ENCODE measurements at places on chromosomes 16 and 17.

DNA sequence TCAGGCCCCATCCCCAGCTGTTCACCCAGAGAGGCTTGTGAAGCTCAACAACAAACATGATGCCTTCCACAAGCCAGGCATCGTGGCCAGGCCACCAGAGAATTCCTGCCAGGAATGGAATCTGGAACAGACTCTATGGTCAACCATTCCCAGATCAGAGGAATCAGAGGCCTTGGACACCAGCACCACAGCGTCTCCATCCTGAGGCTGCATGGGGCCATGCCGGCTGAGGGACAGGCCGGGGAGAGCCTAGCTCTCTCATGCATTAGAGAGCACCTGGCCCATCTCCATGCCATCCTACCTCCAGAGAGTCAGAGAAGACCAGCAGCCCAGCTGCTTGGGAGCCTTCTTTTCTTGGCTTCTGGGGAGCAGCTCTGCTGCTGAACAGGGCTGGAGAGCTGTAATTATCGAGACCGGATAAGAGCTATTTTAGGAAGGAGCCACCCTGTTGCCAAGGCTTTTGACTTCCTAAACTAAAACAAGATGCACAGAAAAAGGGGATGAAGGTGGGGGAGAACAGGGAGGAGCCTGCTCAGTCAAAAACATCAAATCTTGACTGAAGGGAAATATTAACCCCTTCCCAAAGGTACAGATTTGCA, 24.5 kb upstream of the MTMR4 start:
- no peak for DNase-seq

DNA sequence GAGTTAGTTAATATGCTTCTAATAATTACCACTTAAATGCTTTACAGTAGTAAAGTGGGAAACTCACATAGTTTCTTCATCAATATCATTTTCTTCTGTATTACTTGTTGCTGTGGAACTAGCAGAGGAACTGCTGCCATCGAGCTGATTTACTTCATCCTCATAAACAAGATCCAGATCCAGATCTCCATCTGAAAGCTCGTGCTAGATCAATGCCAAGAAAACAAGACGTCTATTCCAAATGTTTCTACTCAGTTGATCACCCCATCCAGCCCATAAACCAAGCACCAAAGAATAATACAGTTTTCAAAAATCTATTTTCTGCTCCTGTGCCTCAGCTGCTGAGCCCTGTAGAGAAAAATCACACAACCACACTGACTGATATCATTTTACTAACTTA, 59.1 kb downstream of the TRIM37 start:
- DNase-seq, result no peak

DNA sequence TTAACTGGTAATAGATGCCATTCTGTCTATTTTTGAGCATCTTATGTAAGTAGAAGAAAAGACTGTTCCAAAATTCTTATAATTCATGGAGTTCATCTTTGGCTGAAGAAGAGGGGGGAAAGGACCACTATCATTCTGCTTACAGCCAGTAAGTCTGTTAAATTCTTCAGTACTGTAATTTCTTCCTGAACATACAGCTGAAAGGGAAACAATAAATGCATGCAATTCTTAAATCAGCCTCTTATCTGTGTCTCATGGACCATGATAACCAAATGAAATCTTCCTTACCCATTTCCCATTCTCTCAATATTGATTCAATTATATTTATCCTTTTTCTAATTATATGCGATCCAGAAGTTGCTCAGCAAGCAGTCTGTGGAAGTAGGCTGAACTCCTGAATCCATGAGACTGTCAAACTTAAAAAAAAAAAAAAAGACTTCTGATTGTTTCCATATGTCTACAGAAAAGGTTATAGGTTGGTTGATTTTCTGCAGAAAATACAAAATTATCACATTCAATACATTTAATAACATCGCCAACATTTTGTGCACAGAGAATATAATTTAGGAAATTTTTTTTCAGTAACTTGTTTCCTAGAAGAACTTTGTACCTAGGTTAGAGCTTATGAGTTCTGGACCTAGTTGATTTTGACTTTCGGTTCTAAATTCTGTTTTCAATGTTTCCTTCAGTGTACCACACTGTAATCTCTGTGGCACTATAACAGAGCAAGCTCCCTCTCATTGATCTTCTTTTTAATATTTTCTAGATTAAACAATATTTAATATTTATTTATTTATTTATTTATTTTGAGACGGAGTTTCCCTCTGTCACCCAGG, 1.2 kb upstream of the ABCA9 start:
- no peak for DNase-seq

DNA sequence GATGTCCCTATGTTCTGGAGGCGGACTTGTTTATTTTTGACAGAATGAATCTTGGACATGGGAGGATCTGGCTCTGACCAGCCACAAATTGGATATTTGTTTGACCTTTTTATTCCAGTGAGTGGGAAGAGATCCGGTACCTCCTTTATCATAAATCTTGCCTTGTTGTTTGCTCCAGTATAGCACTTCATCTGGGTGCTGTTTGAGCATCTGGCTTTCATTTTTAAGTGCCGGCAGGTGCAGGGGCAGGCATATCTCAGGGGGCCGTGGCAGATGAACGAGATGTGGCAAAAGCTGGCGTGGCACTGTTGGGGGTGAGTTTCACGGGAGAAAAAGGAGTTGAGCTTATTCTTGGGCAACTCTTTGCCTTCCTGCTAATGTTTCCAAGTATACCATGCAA, 37.8 kb downstream of the MSI2 start:
- DNase-seq, result no peak

GRCh38 chr17:82250868-82251500, 22.1 kb downstream of the SLC16A3 start:
- DNase-seq, result no peak

- no peak for DNase-seq
Observed at GRCh38 chr17:78238823-78239488, 7.5 kb downstream of the TMEM235 start.

DNA sequence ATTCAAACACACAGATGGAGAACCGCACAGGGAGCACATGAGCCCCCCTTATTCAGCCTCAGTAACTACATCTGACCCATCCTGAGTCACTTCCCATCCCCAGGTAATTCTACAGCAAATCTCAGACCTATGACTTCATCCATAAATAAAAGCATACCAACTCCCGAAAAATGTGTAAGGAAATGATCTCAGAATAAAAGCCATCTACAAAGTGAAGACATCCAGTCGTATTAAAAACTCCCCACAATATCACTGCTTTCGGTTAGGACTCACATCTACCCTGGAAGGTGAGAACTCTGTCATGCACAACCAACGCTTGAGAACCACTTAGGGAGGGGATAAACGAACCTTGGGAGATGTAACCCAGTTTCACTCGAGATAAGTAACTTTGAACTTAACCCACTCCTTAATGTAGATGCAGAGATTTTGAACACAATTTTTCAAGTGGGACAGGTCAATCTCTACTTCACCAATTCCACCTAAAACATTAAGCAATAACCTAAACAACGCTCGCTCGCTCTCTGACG, 1.3 kb downstream of the USP36 start:
- no peak for DNase-seq

- no peak for DNase-seq
Observed at GRCh38 chr16:80231888-80232287, 308.9 kb upstream of the DYNLRB2 start.

- no peak for DNase-seq
Observed at GRCh38 chr17:1073241-1073962, 76.5 kb downstream of the TIMM22 start.

DNA sequence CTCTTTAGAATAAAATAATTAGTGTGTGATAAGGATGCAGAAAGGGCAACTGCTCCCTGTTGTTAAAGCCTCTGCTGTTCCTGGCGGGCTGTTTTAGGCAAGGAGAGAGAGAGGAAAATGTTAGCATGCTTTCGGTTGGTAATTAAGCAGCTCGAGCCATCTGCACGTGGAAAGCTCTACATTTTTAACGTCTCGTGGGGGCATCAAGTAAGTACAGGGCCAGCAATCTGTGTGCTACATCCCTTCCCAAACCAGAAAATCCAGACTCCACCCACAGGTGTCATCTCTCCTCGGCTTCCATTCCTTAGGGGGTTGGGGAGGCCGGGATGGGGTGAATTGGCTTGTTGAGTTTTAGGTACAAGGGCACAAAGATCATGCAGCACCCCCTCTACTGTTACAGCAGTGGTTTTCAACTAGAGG, 62.4 kb upstream of the MARCHF10 start:
- no peak for DNase-seq

- no peak for DNase-seq
Observed at GRCh38 chr17:19741832-19742457, 6.2 kb downstream of the ALDH3A1 start.

GRCh38 chr17:73954951-73955350, 248.5 kb upstream of the RPL38 start:
- DNase-seq, result no peak

GRCh38 chr17:51133365-51133764, 12.7 kb upstream of the SPAG9 start:
- DNase-seq, result no peak

- no peak for DNase-seq
Observed at GRCh38 chr16:79351927-79352326, 248.6 kb downstream of the MAF start.

GRCh38 chr16:71364133-71364681, 5.7 kb downstream of the CALB2 start:
- DNase-seq, result no peak

- DNase-seq, result peak; percentile 92
Observed at GRCh38 chr17:36545465-36546417, 1.0 kb downstream of the GGNBP2 start.

- no peak for DNase-seq
Observed at GRCh38 chr17:66829386-66829864, 5.5 kb upstream of the CACNG5 start.

- no peak for DNase-seq
Observed at GRCh38 chr16:2757344-2757743, 4.9 kb downstream of the SRRM2 start.

DNA sequence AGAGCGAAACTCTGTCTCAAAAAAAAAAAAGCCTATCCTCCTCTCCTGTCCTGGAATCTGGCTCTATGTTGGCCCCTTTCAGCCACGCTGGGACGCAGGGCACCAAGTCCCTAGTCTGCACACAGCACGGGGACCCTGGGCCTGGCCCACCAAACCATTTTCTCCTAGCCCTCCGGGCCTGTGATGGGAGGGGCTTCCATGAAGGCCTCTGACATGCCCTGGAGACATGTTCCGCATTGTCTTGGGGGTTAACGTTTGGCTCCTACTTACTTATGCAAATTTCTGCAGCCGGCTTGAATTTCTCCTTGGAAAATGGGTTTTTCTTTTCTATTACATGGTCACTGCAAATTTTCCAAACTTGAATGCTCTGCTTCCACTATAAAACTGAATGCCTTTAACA, 12.6 kb upstream of the GPT2 start:
- DNase-seq, result no peak

Measured in activated naive CD8-positive, alpha-beta T cell treated with anti-CD3 and anti-CD28 coated beads, Interleukin-2, amount 50 U/mL, for 16 hours (primary cell).